ENCODE measurements at places on chromosomes 4 and X. TPM values are rescaled to one million over a fixed set of nuclear protein-coding genes. Genes with fewer than 3 reads are reported as not detected.
A peak's percentile ranks its signal among the peaks of the same experiment; 100 is the strongest.

Gene YTHDC1
- 88.7 TPM for total RNA-seq

Gene CSAG1
- total RNA-seq: not detected

Gene CXCL11
- not detected for total RNA-seq

Gene ATOH1
- not detected for total RNA-seq

Gene TAF9B
- 24.0 TPM for total RNA-seq

Gene UGT8
- 0.12 TPM for total RNA-seq

Gene SLC9B1
- 2.3 TPM for total RNA-seq

Gene RNF128
- total RNA-seq: not detected

Gene SYP
- total RNA-seq: 2.5 TPM

DNA sequence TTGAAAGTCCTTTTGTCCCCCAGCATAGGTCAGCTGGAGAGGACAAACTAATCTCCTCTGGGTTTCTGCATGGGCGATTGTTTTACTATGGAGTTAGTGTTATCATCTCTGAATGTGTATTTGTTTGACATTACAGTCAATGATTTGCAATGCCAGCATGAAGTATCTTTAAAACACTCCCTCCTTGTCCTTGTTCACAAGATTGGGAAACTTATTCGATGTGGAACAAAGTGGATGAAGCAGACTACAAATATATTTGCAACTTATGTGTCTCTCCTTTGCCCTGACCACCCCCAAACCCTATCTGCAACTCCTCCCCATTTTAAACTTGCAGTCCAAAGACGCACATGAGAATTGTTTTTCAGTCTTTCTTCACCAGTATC lies 1.5 kb upstream of the PITX2 start:
- no peak for DNase-seq

DNA sequence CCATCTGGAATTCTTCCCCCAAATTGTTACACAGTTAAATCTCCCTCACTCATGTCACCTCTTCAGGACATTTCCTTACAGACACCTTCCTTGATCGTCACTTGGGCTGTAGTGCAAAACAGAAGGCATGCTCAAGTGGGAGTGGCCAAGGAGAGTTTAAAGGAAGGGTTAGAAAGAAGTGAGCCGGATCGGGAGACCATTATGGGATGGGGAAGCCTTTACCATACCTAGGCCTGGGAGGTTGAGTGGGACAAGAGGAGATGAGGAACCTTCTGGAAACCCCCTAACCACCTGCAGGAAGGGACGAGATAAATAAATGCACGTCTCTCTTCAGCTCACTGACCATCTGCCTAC lies 102.7 kb downstream of the UCHL1 start:
- no peak for DNase-seq

DNA sequence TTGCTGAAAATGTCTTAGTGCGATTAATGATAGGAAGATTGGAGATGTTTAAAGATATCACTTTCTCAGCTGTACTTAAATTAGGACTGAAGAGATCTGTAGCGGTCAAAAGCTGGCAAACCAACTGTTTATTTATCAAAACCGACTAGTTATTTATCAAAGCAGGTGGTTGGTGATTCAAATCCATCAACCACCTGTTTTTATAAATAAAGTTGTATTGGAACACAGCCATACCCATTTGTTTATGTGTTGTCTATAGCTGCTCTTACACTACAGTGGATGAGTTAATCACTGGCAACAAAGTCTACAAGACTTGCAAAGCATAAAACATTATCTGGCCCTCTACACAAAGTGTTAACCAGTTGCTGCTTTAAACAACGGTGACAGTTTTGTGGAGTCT lies 76.8 kb downstream of the IL15 start:
- no peak for DNase-seq

- peak; percentile 39 for DNase-seq
Observed at GRCh38 chr4:36208893-36209473, 35.3 kb downstream of the ARAP2 start.

DNA sequence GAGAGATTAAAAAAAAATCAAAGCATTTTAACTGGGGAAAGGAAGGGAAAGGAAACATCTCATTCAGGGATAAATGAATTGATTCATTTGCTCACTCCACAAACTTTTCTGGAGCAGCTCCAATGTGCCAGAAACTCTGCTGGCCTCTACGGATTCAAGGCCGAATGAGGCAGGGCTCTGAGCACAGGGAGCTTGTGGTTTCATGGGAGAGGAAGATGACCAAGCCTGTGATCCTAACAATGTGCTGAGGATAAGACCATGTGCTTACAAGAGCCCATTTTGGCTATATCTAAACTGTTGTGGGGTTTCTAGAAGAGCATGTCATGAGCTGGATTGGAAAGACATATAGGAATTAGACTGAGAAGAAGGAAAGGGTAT lies 137.5 kb downstream of the ZNF674 start:
- no peak for DNase-seq

GRCh38 chrX:140572724-140573123 lies 67.9 kb upstream of the SOX3 start:
- DNase-seq: peak; percentile 15

- DNase-seq: no peak
Observed at GRCh38 chr4:33184657-33185290, 2464.6 kb downstream of the PCDH7 start.

GRCh38 chr4:6727081-6727942 lies 11.3 kb downstream of the BLOC1S4 start:
- DNase-seq: no peak

DNA sequence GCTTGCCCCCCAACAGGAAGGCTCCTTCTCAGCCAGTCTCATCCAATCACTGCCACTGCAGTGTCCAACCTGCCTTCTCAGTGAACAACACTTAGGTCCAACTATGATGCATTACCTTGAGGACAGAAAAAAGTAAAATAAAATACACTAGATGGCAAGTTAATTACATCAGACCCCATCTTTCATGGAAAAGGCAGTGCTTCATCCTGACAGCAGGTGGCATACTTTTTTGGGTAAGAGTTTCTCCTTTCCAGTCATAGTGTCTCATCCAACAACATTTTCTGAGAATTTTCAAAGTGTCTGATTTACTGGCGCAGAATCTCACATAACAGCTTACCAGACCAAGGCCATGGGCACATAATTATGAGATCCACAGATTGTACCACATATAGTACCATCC lies 1742.8 kb downstream of the PCDH7 start:
- DNase-seq: no peak

GRCh38 chr4:73718375-73719373 lies 21.7 kb upstream of the CXCL8 start:
- DNase-seq: no peak

DNA sequence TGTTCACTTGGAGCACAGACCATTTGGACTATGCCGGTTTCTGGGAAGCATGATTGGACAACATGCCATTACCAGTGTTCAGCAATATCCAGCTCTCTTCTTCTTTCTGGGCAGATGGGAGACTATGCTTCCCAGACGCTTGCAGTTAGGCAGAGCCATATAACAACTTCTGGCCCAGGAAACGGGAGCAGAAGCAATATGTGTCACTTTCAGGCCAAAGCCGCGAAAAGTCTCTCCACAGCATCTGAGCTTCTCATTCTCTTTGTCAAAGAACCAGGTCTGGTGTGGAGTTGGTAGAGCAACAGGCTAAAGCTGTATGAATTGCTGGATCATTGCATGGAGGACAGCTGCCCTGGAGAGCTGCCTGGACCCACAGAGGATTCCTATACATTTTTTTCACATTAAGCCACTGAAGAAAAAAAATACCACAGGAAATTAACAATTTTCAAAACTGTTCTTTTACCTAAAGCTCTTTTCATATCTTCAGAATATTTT lies 131.4 kb upstream of the FRG1 start:
- DNase-seq: no peak

DNA sequence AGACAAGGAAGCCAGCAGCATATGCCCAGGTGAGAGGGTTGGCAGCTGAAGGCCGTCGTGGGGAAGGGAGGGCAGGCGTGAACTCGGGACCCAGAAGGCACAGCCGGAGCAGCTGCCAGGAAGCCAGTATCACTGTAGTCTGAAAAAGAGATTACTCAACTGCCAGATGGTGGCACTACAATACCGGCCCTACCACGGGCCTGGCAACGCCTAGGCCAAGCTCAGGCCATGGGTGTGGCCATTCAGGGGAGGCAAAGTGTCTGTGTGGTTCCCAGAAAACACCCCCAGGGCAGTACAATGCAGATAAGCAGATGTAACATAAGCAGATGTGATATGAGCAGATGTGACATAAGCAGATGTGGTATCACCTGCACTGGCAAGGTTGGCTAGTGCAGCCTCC lies 236.0 kb downstream of the AFAP1 start:
- DNase-seq: no peak

DNA sequence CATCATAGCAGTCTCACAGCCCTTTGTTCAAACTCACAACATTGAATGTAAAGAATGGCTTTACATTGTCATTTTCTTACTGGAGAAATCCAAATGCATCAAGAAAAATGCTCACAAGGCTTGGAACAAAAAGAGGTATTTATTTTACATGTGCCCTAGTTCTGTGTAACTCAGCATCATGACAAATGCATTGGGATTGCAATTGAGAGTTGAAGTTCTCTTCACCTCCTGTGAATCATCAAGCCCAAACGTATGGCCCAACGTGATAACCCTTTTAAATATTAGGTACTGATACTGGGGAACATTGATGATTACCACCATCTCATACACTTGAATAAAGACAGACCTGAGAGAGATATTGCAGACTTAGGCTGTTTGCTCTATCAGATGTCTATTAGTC lies 61.6 kb downstream of the GASK1B start:
- DNase-seq: no peak

DNA sequence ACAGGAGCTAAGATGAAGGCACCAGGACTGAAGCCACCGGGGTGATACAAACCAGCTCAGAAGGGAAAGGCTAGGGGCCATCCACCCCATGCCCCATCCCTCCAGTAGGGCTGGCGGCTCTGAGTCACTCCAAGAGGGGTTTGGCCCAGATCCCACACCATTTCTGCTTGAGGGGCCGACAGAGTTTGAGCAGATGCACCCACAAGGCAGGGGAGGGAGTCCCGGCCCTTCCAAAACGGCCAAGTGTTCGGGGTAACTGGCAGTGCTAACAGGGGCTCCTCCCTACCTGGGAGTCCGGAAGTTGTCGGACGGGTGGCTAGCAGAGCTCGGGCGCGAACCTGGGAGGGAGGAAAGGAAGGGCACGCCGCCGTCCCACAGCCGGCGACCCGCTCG lies 412 bp downstream of the SLC10A3 start:
- peak; percentile 22 for DNase-seq

DNA sequence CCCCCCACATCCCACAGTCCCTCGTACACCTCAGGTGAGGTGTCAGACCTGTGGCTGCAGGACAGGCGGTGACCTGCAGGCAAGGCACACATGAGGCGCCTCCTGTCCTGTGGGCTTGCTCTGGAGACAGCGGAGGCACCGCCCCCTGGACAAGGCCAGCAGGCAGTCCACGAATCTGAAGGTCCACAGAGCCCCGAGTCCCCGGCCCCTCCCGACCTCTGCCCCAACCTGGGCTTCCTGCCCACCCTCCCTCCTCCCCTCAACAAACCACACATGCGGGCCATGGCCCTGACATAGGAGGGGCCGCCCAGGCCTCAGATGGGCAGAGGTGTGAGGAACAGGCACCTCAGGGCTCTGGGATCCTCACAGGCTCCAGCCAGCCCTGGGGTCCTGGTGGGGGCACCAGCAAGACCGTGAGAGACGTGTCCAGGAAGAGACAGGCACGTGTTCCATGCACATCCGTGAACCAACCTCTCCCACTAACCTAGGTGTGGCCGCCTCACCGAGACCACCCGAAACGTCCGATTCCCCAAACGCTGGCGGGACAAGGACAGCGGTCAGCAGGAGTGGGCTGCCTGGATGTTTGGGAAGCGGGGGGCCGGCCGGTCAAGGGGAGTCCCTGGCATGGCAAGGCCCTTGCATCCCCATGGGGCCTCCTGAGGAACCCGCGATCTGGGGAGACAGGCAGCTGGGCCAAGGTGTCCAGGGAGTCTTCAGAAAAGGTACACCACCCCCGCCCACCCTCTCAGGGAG lies 25.8 kb downstream of the CTBP1 start:
- DNase-seq: no peak

DNA sequence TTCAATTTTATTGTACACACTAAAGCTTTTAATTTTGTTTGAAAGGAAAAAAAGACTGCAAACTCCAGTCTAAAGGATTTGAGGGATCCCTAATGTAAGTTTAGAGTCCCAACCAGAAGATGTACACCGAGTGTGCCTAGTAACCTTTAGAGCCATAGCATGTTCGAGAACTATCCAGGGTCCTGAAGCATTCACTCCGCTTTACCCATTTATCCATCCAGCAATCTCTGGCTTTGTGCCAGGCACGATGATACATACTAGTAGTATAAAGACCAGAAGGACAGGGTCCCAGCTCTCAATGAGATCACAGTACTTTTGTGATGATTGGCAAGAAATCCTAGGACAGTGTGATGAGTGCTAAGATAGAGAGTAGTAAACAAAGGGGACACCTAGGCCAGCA lies 168.7 kb downstream of the STK32B start:
- DNase-seq: no peak

DNA sequence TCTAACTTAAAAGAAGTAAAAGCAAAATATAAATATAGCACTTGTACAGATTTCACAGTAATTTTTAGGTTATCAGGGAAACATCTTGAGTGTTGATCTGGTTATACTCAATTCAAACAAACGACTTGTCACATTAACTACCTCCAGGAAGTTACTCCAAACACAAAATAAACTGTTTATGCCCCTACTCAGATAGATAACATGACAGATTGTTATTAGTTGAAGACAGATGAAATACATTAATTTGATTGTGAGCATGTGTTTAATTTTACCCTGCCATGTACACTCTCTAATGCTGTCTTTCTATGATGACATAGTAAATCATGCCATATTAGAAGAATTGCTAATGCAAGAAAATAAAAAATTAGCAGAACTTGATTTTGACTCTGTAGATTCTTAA lies 88.0 kb downstream of the RAB28 start:
- no peak for DNase-seq

DNA sequence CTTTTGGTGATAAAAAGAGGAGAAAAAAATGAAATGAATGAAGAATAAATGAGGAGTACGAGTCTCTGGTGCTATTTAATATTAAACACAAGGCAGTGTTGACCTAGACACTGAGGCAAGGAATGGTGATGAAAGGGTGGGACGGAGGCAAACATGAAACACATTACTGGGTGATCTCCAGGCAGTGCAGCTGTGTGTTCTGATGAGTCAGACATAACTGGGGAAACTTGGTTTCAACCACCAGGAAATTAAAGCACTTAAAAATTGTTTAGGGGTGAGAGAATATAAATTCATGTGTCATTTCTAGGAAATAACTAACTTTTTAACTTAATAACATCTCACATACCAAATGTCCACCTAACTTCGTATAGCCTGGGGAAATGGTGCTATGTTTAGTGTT lies 19.7 kb upstream of the CXCL6 start:
- DNase-seq: no peak

DNA sequence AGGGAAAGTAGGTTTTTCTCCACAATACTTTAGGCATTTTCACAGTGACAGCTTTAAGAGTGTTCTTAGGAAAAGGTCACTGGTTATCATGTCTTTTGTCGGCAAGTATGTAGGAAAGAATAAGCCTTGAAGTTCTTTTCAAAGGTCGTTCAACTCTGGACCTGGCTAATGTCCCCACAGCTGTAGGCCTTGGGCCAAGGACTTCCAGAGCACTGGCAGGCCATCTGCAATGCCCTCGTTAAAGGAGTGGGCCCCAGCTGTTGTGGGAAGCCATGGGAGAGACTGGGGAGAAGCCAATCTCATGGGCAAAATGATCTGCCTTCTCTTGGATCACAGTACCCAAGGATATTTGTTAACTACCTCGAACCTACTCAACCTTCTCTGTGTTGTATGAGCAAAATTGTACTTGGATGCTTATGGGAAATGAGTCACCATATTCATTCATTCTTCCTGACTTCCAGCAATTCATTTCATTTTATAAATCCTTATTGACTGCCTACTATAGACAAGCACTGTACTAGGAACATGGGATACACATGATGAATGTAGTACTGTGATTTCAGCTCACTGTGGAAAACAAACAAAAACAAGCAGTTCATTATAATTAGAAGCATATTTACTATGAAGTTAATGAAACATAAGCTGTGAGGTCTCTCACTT lies 141.1 kb upstream of the KIT start:
- DNase-seq: no peak
